ENCODE measurements at places on chromosomes 12 and 14. TPM values are rescaled to one million over a fixed set of nuclear protein-coding genes. Genes with fewer than 3 reads are reported as not detected.
A peak's percentile ranks its signal among the peaks of the same experiment; 100 is the strongest.

GRCh38 chr12:108563136-108563803 lies 874 bp downstream of the ISCU start:
- DNase-seq, result peak; percentile 92

DNA sequence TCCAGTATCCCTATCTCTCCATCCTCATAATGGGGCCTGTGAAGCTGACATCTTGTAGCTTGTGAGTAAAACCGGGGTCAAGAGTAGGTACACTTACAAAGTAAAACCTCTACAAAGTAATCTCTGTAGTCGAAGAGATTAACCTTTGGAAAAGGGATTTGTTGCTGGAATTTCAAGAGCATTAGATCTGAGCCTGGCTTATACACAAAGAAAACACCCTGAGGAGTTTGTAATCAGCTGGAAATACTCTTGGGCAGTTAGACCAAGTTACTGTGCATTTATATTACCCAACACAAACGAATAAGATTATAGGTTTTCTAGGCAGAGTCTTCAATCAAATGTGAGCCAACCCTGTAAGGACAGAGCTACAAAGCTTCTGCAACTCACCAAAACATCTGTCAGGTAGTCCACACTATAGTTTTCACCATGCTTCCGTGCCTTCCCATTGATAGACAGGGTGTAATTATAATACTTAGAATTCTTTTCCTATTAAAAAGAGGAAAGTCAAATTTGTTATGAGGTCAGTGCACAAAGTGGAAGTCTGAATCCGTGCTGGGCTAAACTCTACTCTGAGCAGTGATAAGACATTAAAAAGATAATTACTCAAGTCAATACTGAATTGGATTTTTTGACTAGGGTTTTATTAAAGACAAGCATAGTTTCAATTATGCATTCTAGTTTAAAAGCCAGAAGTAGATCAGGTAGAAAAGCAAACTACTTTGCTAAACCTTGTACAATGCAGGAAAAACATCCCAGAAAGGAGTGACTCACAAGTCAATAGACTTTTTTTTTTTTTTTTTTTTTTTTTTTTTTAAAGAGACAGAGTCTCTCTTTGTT lies 14.6 kb downstream of the GNS start:
- DNase-seq, result peak; percentile 57

DNA sequence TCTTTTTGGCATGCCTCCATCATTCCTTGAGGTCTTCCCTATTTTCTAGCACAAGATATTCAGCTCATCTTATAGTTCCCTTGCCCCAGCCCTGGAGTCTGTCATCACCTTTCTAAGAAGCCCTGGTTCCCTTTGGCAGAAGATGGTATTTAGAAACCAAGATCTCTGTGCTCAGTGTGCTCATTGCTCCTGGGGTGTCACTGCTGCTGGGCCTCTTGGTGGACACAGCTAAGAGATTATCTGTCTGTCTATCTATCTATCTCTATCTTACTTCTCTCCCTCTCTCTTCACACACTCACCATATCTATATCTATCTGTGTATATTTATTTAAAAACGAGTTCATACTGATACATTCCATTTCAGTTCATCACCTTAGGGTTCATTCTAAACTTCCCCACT lies 67.2 kb downstream of the DAO start:
- no peak for DNase-seq

- no peak for DNase-seq
Measured at GRCh38 chr14:100410056-100410565, 87.0 kb downstream of the SLC25A47 start.

DNA sequence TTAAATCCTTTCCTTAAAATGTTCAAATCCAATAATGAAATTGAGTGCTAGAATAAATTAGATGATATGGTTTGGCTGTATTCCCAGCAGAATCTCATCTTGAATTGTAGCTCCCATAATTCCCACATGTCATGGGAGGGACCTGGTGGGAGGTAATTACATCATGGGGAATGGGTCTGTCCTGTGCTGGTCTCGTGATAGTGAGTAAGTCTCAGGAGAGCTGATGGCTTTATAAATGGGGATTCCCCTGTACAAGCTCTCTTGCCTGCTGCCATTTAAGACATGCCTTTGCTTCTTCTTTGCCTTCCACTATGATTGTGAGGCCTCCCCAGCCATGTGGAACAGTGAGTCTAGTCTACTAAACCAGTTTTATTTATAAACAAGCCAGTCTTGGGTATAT lies 508.5 kb downstream of the ETNK1 start:
- no peak for DNase-seq

GRCh38 chr12:22018860-22019259 lies 27.2 kb upstream of the CMAS start:
- DNase-seq, result peak; percentile 42

The JAG2 gene
- total RNA-seq, result 72.5 TPM

- DNase-seq, result peak; percentile 75
Measured at GRCh38 chr12:55742719-55743405, at the start of gene GDF11. TSS of gene GDF11 (plus strand) at chr12:55743122. CDS start at chr12:55743317, 195 bp downstream.

DNA sequence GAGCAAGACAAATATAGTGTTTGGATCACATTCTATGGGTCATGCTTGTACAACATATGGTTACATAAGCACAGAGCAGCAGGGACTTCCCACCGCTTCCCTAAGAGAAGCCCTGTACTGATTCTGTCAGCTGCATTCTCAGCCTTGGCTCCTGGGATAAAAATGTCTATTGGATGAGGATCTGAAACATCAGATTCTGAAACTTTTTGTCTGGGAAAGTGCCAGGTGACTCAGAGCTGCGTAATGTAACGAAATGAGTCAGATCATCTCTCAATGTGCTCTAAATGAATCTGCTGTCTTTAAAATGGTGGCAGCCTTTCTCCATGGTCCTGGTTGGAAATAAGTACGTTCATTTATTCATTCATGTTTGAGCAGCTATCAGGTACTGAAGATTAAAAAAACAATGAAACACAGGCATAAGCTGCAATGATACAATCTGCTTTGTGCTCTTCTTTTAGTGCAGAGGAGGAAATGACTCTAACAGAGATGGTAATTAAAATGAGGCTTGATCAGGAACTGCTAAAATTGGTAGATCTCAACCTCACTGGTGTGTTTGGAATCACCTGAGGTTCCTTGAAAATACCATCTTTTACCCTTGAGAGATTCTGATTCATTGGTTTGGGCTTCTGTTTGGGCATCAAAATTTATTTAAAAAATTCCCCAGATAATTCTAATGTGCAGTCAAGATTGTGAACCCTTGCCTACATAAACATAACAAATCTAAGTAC lies 99.1 kb upstream of the NAP1L1 start:
- peak; percentile 95 for DNase-seq

DNA sequence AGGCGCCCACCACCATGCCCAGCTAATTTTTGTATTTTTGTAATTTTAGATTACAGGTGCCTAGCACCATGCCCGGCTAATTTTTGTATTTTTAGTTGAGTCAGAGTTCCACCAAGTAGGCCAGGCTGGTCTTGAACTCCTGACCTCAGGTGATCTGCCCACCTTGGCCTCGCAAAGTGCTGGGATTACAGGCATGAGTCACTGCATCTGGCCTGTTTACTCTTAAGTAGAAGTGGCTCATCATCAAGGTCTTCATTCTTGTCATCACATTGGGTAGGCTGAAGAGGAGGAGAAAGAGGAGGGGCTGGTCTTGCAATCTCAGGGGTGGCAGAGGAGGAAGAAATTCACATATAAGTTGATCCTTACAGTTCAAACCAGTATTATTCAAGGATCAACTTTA lies 152.4 kb upstream of the ATP2B1 start:
- DNase-seq, result no peak

GRCh38 chr12:110373425-110373824 lies 30.1 kb downstream of the ANAPC7 start:
- DNase-seq, result no peak

GRCh38 chr12:90275088-90275487 lies 566.5 kb upstream of the ATP2B1 start:
- no peak for DNase-seq

- DNase-seq, result peak; percentile 91
Measured at GRCh38 chr12:75699728-75700496, 188.5 kb upstream of the KRR1 start.

DNA sequence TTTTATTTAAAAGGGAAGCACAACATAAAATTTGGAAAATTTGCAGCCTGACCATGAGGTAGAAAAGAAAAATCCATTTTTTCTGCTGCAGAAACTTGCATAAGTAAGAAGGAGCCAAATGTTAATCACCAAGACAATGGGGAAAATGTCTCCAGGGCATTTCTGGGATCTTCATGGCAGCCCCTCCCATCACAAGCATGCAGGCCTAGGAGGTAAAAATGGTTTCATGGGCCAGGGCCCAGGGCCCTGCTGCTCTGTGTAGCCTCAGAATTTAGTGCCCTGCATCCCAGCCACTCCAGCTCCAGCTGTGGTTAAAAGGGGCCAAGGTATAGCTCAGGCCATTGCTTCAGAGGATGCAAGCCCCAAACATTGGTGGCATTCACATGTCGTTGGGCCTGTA lies 735.6 kb downstream of the GALC start:
- DNase-seq, result no peak

- DNase-seq, result no peak
Measured at GRCh38 chr12:5967645-5968415, 22.8 kb upstream of the ANO2 start.

DNA sequence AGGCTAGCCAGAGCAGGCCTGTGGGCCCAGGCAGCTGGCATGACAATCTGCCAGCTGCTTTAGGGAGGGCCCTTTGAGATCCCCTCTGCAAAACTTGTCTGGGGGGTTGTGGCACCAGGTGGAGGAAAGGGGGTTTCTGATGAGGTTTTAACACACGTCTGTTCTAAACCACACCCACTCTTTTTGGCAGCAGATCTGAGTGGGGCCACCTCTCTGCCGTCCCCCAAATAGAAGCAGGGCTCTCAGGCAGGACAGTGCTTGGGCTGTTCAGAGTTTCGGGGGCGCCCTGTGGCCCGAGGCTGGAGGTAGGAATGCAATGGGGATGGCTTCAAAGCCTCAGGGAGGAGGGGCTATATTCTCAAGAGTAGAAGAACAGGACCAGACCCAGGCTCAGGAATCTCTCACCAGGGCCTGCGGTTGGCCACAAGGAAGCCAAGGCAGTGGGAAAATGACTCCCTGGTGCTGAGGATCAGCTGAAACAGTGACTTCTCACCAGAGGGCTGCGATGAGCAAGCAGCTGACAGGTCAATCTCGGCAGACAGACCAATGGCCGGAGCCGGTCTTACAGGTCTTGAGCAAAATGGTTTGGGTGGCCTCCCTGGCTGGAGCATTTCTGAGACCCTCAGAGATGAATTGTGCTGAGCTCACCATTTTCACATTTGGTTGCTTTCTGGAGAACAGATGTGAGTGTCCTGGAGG lies 1.5 kb upstream of the KRT5 start:
- no peak for DNase-seq

DNA sequence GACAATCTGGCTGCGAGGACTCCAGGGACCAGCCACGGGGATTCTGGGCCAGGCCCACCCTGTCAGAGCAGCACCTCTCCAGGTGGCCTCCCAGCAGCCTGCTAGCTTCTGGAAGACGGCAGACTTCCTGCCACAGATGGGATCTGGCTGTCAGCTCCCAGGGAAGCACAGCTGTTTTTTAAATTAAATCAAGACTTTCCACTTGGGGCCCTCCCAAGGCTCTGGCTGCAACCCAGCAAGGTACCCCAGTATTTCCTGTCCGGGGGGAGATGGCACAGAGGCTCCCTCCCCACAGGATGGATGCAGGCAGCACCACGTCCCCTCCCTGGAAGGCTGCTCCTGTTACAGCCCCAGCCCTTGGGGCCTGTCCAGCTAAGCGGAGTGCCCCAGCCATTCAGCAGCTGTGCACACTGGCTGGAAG lies 56.9 kb downstream of the ACTN1 start:
- DNase-seq, result no peak

- DNase-seq, result no peak
Measured at GRCh38 chr14:65565948-65566347, 153.4 kb downstream of the FUT8 start.

- DNase-seq, result no peak
Measured at GRCh38 chr14:102249041-102249440, 55.9 kb downstream of the MOK start.

GRCh38 chr12:131101703-131102492 lies 148.2 kb downstream of the ADGRD1 start:
- DNase-seq, result no peak

DNA sequence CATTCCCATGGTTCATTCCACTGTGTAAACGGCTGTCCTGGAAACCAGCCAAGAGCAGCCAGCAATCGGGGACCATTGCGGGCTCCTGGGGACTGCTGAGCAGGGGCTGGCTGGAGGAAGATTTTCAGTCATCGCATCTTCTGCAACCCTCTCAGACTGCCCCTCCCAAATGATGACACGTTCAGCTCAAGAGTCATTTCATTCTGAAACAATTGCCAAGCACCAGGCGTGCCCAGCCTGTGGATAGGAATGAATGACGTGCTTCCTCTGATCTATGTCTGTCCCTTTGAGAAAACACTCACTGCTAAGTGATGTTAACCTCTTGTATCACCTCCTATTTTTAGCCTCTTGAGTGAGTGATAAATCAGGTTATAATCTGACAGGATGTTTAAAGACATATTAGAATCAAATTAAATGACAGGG lies 62.0 kb downstream of the NDUFA12 start:
- peak; percentile 91 for DNase-seq

- no peak for DNase-seq
Measured at GRCh38 chr12:2325519-2325918, 272.7 kb downstream of the CACNA1C start.

The SLC5A8 gene
- total RNA-seq, result not detected

The ARHGAP9 gene
- total RNA-seq, result not detected
